Activated T-helper 1 cell treated with anti-CD3 and anti-CD28 coated beads, Interleukin-2, amount 50 U/mL, for 16 hours (primary cell): ENCODE measurements at places on chromosomes 1 and 21.

- DNase-seq = no peak
These were observed 576.6 kb downstream of the ADGRL2 start for GRCh38 chr1:82377201-82377884.

GRCh38 chr21:14519000-14519399, 27.1 kb downstream of the SAMSN1 start:
- DNase-seq = no peak

DNA sequence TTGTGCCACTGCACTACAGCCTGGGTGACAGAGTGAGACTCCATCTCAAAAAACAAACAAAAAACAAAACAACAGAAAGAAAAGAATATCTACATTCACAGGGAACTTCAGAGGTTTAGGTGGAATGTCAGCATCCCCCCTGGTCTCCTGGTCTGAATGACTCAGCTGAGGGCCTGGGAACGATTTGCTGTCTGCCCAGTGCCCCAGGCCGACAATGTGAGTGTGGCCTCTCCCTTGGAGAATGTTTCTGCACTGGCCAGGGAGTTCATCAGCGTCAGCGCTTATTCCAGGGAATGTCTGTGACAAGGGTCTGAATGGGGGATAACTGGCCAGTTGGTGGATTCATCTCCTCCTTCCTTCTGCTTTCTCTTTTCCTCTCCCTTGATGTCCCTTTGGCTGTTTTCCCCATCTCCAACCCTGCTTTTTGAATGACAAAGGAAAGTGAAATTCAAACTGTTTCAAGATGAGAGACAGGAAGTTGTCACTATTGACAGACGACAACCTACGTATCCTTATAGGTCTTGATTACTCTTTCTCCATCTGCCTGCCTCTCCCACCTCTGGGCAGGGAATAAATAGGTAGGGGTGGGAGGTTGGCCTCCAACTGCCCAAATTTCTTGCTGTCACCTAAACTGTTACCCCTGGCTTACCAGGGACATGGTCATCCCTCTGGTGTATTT, 213.1 kb downstream of the HHAT start:
- DNase-seq = no peak

DNA sequence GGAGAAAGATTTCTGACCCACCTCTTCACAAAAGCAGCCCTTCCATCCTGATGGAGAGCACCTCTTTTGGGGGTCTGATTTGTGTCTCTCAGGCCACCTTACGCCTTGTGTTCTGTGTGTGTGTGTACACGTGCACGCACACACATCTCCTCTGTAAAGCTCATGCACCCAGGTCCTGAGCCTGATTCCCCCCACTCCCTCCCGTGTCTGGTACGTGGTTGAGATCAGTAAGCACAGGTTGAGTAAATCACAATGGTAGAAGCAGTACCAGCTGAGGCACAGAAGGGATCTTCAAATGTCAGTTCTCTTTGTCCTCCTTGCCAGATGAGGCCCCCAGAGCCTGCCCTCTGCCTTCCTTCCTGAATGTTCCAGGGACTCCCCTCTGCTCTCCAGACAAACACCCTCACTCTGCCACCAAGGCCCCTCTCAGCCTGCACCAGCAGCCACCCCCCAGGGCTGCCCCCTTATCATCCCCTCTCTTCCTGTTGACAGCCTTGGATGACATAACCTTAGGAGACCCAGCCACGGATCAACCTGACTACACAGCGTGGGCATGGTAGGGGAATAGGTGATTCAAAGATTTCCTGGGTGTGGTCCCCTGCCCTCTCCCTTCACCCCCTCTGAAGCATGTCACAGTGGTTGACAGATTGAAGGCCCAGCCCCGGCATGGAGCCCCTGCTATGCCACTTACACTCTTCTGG, 112.8 kb downstream of the HIVEP3 start:
- DNase-seq = no peak

- DNase-seq = no peak
These were observed 6.6 kb downstream of the FMO1 start for GRCh38 chr1:171254859-171255258.

DNA sequence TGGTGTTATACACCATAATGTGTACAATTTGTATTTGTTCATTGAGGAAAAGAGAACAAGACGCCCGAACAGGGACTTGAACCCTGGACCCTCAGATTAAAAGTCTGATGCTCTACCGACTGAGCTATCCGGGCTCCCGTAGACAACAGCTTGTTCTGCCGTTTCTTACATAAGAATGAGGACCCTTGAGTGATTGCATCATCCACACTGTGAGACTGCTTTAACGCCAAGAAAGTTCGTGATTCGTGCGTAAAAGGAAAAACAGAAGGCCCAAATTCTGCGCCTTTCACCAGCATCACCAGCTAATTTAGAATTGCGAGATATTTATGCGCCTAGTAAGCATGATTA, 9.3 kb upstream of the MDM4 start:
- peak; percentile 80 for DNase-seq

- no peak for DNase-seq
These were observed 1299.0 kb upstream of the B3GALT2 start for GRCh38 chr1:194485432-194485831.

DNA sequence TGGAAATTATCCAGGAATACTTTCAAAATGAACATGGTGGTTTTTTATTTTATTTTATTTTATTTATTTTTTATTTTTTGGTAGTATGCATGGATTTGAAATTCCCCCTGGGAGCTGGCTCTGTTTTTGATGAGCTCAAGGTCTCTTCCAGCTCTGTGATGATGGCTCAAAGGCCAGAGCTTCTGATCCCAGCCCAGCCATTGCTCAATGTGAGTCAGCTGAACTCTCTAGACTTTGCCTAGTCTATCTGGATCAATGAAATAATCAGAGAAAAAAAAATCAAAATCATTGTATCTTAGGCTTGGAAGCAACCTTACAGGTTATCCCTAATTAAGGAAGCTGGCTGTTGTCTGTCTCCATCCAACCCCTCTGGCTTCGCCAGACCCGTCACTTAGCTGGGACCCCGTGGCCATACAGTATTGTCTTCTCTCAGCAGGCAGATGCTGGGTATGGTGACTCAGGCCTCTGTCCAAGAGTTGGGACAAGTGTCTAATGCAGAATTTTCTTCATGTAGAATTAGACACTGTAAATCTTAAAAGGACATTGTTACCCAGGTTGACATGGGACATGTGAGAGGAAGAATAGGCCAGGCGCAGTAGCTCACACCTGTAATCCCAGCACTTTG, 90.2 kb upstream of the LPGAT1 start:
- no peak for DNase-seq

- DNase-seq = no peak
These were observed 306.5 kb downstream of the AJAP1 start for GRCh38 chr1:4960782-4961475.

- DNase-seq = no peak
These were observed 86.7 kb downstream of the LRRC53 start for GRCh38 chr1:74425676-74426075.

DNA sequence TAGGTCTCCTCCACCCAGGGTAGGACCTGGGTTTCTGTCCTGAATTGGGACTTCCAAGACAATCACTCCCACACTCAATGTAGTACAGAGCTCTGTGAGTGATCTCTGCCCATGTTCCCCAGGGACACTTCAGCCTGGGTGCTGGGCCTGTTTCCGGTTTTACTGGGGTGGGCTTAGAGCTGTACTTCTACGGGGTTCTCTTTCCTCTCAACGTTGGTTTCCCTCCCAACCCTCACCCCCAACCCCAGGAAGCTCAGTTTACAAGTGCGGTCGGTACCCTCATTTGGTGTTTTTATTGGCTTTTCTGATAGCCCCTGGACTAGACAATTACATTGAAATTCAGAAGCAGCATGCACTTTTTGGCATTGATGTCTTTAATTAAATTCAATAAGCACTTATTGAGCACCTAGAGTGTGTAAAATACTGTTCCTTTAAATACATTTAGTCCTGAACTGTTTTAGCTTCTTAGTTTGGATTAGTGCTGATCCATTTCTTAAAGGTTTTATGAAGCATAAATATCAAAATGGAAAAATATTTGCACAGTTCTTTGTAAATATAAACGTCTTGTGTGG, 542 bp upstream of the XPR1 start:
- DNase-seq = no peak

DNA sequence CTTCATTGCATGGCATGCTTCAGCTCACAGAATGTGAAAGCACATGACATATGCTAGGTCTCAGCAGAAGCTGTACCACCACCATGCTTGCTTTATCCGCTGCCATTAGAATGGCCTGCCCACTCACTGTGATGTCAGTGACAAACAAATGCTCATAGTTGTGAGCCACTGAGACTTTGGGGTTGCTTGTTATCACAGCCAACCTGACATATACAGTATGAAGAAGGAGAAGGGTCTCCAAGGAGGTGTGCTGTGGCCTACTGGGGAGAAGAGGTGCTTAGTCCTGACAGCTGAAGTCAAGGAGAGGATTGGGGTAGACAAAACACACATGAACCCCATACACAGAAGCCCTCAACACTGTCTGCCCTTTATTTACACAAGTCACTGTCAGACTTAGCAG, 19.5 kb upstream of the TENT5C start:
- no peak for DNase-seq

DNA sequence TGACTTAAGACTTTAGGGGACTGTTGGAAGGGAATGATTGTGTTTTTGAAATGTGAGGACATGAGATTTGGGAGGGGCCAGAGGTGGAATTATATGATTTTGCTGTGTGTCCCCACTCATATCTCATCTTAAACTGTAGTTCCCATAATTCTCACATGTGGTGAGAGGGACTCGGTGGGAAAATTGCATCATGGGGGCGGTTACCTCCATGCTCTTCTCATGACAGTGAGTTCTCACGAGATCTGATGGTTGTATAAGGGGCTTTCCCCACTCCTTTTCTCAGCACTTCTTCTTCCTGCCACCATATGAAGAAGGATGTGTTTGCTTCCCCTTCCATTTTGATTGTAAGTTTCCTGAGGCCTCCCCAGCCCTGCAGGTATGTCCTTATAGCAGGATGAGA, 35.0 kb upstream of the SCAF4 start:
- no peak for DNase-seq

- no peak for DNase-seq
These were observed 452.6 kb upstream of the NR5A2 start for GRCh38 chr1:199574950-199575349.
